ENCODE measurements at places on chromosomes 6 and 20. TPM values are rescaled to one million over a fixed set of nuclear protein-coding genes. Genes with fewer than 3 reads are reported as not detected.

Gene CCHCR1
- 51.3 TPM for total RNA-seq

Gene PTCHD4
- total RNA-seq = not detected

GRCh38 chr20:40029589-40029988, 659.4 kb downstream of the MAFB start:
- no peak for DNase-seq

GRCh38 chr20:50252701-50253100, 62.1 kb downstream of the CEBPB start:
- no peak for DNase-seq

Gene ANGPT4
- total RNA-seq = not detected

Gene CCDC28A
- 17.9 TPM for total RNA-seq

DNA sequence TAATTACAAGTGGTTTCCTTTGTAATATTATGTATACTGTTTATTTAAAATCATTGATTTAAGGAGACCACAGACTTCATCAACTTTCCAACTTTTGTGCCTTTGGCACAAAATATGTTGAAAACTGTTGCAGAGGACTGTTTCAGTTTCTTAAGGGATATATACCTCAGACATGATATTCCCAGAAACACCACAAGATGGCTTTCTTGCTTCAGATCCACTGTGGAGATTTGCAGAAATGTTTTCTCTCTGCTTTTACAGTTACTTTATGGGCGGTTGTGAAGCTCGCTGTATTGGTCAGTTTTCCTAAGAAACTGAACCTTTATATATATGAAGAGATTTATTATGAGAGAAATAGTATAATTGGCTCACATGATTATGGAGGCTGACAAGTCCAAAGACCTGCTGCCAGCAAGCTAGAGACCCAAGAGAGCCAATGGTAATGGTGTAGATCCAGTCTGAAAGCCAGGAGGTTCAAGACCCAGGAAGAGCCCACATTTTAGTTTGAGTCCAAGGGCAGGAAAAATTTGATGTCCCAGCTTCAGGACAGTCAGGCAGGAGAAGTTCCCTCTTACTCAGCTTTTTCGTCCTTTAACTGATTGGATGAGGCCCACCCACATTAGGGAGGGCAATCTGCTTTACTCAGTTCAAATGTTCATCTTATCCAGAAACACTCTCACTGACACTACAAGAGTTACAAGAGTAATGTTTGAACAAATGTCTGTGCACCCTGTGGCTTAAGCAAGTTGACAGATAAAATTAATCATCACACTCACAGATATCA, 12.8 kb downstream of the ME1 start:
- DNase-seq = no peak

Gene TBX18
- total RNA-seq = not detected

GRCh38 chr6:32622545-32623401, 14.4 kb upstream of the HLA-DQA1 start:
- DNase-seq = peak; percentile 17

Gene ZHX3
- total RNA-seq = 11.9 TPM

Gene ECT2L
- not detected for total RNA-seq

Gene RRAGD
- 7.8 TPM for total RNA-seq

Gene TMEM244
- total RNA-seq = not detected

Gene SLC32A1
- not detected for total RNA-seq

- no peak for DNase-seq
Measured at GRCh38 chr20:9789131-9789530, 49.7 kb downstream of the PAK5 start.

Gene ARHGAP18
- total RNA-seq = 3.8 TPM

GRCh38 chr6:129578315-129578714, 131.7 kb downstream of the ARHGAP18 start:
- no peak for DNase-seq

Gene HDGFL1
- not detected for total RNA-seq

- no peak for DNase-seq
Measured at GRCh38 chr6:44339763-44340625, 2.5 kb upstream of the SPATS1 start.
